Activated CD4-positive, alpha-beta T cell treated with anti-CD3 and anti-CD28 coated beads, Interleukin-2, amount 50 U/mL, for 48 hours (primary cell): ENCODE measurements at places on chromosomes 12 and 14.
A peak's percentile ranks its signal among the peaks of the same experiment; 100 is the strongest.

DNA sequence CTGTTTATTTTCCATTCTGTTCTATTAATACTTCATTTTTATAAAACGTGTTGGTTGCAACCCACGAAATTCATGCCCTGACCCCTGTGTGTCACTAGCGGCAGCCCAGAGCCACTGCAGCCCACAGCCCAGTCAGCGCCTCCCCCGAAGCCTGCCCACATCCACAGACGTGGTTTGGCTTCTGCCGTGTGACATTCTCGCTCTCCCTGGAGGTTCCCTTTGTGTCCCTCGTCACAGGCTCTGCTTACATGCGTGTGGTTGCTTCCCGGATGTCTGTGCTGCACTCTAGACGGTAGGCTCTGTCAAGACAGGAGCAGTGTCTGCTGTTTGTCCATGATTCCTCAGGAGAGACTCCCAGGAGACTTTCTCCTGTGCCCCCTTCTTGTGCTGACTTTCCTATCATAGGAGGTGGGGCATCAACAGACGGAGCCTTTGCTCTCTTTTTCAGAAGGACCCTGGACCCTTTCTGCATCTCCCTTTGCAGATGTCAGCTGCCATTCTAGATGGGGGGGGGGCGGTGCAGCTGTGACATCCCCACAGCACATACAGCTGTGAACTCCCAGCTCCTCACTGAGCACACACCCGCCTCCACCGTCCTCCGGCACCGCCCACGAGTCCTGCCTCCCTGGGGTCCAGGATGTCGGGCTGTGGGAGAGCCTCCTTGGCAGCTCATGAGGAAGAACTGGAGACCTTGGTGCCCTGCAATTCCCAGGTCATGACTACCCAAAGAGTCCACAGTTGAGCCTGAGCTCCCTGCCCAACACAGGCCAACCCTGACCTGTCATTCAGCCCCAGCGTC is 36.8 kb upstream of the PIWIL1 start:
- DNase-seq: no peak

DNA sequence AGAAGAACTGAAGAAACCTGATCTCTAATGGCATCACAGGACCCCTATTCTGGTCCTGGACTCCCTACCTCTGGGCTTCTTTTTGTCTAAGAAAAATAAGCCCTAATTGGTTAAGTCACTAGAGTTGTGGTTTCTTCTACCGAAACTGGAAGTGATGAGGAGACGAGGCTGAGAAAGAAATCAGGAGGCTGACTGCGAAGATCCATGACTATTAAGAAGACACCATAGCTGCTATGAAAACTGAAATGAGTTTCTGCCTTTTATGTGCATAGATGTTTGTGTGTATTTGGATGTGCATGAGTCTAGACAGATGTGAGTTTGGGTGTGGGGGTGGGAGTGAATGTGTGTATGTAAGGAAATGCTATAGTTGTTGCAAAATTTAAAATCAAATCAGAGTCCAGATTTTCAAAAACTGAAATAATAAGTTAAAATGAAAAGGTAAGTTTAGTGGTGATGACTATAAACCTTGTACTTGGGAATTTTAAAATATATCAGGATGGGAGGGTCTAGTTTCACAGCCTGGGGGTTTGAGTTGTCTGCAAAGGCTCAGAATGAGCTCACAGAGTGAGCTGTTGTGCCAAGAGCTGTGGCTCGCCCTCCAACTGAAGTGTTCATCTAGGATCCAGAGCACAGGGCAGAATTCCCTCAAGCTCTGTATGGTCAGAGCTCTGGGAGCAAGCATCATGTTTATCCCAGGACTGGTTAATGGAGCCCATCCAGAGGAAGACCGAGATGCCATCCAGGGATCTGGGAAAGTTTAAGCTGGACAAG is 94.9 kb downstream of the VCPKMT start:
- no peak for DNase-seq

DNA sequence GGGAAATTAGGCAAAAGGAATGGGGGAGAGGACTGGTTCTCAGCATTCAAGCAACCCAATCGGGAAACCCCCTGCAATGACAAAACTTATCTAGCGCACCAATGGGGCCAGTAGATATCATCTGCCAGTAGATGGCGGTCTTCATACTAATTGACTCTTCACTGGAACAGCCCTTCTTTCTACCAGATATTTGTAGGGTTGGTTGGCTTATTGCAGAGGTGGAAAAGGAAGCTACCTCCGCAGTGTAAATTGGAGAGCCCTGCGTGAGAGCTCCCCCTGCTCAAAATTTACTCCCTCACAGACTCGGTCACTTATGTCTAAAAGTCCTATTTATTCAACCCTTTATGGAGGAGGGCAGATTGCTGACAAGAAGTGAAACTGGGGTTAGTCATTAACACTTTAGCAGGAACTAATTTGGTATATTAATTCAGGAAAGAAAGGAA is 166.1 kb upstream of the CCND2 start:
- peak; percentile 73 for DNase-seq

DNA sequence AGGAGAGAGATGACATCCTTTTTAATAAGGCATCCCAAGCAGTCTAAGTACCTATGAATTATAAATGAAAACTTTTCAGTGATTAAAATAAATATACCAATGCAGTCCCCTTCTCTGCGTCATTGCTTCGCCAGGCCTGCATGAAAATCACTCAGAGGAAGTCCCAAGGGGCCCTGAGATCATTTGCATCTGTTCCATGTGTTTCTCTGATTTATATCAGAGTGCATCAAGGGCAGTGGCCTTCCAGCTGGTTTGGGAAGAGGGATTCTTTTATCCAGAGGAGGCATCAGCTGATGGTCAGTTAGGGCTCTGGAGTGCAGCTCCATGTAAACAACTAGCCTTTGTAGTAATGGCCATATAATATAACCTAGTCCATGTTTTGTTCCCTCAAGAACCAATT is 210.1 kb downstream of the RGS6 start:
- DNase-seq: no peak

GRCh38 chr14:98183556-98183955 is 1088.4 kb downstream of the BCL11B start:
- no peak for DNase-seq

GRCh38 chr12:27462851-27463250 is 16.3 kb downstream of the SMCO2 start:
- no peak for DNase-seq

DNA sequence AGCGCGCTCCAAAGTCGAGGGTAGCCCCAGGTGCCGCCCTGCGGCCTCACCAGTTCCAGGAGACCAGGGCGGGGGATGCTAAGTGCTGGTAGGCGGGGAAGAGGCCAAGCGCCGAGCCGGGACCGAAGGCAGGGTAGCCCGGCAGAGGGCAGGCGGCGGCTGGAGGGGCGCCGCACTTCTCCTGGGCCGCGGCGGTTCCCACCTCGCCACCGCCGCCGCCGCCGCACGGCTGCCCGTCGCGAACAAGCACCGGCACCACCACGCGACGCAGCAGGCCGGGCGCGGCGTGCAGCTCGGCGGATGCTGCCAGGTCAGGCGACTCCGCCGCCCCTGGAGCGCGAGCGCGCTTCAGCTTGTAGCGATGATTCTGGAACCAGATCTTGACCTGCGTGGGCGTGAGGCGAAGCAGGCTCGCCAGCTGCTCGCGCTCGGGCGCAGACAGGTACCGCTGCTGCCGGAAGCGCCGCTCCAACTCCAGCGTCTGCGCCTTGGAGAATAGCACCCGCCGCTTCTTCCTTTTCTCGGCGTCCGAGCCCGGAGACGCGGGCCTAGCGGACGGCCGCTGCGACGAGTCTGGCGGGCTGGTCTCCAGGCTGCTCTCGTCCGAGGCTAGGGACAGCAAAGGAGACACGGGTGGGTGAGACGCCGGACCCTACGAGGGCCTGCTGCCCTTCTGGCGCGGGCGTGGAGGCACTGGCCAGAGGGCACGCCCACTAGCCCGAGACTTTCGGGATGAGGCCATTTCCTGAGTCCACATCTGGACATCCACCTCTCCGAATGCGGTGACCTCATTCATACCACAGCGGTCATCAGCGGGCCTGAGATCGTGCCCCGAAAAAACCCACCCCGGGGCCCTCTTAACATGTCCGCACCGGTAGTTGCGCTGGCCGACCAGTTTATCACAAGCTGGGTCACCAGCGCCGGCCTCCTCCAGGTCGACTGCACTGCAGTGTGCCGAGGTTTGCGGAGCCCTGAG is 1.3 kb downstream of the NKX2-8 start:
- DNase-seq: peak; percentile 27

GRCh38 chr12:132315507-132315906 is 13.9 kb downstream of the GALNT9 start:
- DNase-seq: no peak

GRCh38 chr12:52674433-52674775 is 5.8 kb downstream of the KRT1 start:
- no peak for DNase-seq

DNA sequence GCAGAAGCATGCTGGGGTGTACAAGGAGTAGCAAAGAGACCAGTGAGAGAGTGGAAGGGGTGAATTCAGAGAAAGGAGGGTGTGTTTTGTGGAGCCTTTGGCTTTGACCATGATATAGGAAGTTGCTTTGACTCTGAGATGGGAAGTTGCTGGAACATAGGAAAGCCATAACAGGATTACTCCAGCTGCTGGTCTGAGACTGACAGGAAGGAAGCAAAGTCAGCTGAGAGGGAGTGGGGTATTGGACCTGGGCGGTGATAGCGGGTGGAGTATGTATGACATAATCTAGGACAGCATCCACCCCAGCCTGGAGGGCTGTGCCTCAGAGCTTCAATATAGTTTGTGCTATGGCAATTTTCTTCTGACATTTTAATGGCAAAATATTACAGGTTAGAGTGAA is 324.4 kb downstream of the PDZRN4 start:
- no peak for DNase-seq

DNA sequence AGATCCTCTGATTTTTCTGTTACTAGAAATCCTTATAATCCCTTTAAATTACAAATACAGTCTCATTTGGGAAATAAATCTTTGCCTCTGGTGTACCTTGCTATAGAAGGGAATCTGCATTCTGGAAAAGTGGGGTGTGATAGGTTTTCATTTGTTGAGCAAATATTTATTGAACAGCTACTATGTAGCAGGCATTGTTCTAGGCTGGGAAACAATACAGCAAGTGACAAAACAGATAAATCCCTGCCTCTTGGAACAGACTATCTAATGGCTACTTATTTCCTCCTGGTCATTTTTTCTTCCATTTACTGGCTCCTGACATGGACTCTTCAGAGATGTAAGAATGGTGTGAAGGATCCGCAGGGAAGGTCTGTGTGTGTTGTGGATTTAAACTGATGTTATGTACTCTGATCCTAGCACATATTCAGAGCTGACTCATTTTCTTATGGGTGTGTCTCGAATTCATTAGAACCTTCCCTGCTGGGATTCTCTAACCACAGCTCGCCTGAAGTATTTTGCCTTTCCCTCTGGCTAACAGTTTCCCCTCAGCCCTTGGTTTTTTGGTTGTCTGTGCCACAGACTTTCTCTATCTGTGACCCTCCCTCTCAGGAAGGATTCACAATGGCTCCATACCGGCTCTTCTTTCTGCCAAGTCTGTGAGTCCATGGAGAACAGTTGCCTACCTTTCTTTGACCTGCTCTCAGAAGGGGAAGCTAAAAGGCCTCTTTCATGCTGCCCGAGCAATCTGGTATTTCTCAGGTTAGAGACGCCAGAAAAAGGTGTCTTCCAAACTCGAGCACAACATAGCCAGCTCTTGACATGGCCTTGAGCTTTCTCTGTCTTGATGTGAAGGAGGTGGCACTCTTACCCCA is 53.7 kb downstream of the TMTC2 start:
- DNase-seq: no peak

GRCh38 chr12:104699489-104700190 is 242.9 kb downstream of the CHST11 start:
- peak; percentile 49 for DNase-seq

GRCh38 chr14:89408907-89409700 is 7.9 kb downstream of the FOXN3 start:
- DNase-seq: no peak

DNA sequence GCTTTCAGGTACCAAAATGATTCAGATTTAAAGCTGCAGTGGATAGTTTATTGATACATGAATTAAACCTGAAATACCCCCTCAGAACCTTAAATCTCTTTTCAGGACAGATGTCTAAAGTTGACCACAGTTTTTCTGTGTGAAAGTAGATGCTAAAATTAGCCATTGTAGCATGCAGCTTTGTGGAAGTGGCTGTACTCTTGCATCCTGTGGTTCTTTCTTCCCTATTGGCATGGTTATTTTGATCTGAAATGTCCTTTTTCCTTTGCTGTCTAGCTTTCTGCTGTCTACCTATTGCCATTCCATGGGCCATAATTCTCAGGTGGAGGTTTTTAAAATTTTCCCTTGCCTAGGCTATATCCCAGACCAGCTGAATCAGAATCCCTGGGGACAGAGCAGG is 455.6 kb downstream of the ZFP36L1 start:
- DNase-seq: no peak

DNA sequence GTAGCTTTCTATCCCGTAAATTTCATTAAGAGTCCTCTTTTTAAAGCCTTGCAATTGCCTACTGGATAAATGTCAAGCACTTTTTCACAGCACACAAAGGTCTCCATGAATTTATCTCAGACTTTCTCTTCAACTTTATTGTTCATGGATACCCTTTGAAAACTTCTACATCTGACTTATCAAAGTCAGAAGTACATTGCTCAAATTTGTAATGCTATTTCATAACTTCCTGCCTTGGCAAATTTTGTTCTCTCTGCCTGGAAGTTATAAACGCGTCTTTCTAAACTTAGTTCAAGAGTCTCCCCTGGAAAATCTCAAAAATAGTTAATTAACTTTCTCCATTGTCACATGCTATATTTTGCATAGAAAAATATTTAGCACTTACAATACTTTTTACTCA is 55.9 kb upstream of the RERGL start:
- no peak for DNase-seq

GRCh38 chr12:12964255-12964654 is 12.3 kb upstream of the GPRC5D start:
- DNase-seq: no peak

DNA sequence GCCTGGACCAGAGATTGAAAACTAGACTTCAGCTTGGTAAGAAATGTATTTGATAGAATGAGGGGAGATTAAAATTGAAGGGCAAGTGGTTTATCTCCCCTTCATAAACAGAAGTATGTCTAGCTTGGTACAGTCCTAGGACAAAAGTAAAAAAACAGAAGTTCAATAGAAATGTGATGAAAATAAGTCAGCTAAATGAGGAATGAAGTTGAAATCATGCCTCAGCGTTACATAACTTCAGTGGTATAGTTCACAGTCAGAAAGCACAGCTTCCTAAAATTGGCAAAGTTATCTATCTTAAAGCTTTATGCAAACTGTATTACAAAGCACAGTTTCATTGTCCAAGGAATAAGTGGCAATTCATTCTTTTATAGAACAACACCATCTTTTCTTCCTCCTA is 90.2 kb upstream of the SYT10 start:
- DNase-seq: no peak

GRCh38 chr12:72228424-72228823 is 43.7 kb upstream of the TRHDE start:
- no peak for DNase-seq

DNA sequence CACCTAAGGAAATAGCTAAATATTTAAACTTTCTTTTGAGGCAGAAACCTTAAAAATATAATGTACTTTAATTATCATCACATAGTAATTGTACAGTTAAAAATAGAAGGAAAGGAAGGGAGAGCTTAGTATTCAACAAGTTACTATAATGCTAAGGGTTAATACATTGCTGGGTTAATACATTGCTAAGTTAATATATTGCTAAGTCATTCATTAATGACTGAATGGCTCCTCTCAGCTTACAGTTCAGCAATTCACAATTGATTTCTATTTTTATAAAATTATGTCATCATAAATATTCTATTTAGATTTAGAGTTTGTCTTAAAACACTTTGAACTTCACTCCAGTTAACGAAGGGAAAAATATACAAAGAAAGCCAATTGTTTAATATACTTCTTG is 207.9 kb downstream of the BMP4 start:
- no peak for DNase-seq
